ENCODE measurements at places on chromosomes 13 and 19.

DNA sequence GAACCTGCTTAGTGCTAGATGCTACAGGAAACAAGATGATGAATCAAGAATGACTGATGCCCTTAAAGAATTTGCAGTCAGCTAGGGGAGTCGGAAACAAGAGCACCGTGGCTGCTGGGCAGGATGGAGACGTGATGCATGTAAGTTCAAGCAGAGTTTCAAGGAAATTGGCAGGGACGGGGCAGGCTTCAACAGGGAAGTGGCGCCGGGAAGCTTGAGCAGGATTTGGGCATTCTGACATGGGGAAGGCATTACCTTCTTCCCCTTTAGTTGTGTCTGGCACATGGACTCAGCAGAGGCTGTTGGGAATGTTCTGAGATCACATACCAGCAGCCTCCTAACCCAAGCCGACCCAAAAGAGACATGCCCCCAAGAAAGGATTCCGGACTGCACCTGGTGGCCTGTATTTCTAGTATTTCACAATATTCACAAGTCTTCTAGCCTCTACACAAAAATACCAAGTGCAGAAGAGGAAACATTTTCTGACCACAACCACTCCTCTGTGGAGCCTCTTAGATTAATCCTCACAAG, 138.2 kb downstream of the CRYL1 start:
- no peak for DNase-seq

GRCh38 chr19:4373601-4374497, 26.5 kb downstream of the SH3GL1 start:
- DNase-seq = no peak

DNA sequence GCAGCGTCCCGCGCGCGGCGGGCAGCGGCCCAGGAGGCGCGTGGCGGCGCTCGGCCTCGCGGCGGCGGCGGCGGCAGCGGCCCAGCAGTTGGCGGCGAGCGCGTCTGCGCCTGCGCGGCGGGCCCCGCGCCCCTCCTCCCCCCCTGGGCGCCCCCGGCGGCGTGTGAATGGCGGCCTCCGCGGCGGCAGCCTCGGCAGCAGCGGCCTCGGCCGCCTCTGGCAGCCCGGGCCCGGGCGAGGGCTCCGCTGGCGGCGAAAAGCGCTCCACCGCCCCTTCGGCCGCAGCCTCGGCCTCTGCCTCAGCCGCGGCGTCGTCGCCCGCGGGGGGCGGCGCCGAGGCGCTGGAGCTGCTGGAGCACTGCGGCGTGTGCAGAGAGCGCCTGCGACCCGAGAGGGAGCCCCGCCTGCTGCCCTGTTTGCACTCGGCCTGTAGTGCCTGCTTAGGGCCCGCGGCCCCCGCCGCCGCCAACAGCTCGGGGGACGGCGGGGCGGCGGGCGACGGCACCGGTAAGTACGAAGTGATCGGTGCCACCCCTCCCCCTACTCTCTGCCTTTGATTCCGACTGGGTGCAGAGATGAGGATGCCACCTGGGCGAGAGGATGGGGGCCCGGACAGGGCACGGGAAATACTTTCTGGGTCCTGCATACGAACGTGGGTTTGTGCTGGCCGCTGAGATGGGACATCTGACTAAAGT, 874 bp downstream of the TRIM28 start:
- DNase-seq = no peak

DNA sequence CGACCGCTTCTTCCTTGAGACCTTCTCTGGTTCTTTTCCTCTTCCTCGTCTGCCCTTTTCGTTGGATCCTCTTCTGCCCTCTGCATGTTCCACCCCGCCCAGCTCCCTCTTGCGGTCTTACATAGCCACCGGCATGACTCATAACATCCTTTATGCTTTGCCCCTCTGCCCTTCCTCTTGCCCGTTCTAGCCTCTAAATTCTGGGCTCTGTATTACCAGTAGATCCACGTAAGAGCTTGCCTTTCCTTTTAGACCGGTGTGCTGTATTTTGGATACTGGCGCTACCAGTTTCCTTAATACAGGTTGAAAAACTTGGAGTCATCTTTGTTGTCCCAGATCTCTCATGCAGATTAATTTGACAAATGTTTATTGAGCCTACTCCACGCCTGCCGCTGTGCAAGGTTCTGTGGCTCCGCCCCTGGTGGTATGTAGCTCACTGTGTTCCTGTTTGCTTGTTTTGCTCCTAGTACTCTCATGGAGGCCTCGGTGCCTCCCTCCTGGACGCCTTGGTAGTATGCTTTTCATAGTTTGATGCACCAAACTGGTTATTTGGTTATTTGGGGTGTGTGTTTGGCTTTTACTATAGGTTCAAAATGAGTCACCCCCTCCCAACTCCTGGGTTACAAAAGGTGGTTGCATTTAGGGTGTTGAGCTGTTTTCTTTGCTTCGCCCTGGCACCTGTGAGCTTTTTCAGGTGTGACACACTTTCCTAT, 1.7 kb downstream of the GTF3A start:
- DNase-seq = peak; percentile 64

- DNase-seq = no peak
These were observed 28.2 kb upstream of the C13orf46 start for GRCh38 chr13:114002009-114002544.

- no peak for DNase-seq
These were observed 50.9 kb downstream of the CCDC70 start for GRCh38 chr13:51912511-51913225.

- no peak for DNase-seq
These were observed 26.5 kb downstream of the PPP2R1A start for GRCh38 chr19:52216401-52216800.

- DNase-seq = no peak
These were observed 775.9 kb upstream of the KLHL1 start for GRCh38 chr13:70884196-70884595.

- no peak for DNase-seq
These were observed 207.2 kb downstream of the SPRY2 start for GRCh38 chr13:80133631-80134261.
